Tibial artery (tissue), 4 donors: ENCODE measurements at places on chromosomes 13 and 19.

DNA sequence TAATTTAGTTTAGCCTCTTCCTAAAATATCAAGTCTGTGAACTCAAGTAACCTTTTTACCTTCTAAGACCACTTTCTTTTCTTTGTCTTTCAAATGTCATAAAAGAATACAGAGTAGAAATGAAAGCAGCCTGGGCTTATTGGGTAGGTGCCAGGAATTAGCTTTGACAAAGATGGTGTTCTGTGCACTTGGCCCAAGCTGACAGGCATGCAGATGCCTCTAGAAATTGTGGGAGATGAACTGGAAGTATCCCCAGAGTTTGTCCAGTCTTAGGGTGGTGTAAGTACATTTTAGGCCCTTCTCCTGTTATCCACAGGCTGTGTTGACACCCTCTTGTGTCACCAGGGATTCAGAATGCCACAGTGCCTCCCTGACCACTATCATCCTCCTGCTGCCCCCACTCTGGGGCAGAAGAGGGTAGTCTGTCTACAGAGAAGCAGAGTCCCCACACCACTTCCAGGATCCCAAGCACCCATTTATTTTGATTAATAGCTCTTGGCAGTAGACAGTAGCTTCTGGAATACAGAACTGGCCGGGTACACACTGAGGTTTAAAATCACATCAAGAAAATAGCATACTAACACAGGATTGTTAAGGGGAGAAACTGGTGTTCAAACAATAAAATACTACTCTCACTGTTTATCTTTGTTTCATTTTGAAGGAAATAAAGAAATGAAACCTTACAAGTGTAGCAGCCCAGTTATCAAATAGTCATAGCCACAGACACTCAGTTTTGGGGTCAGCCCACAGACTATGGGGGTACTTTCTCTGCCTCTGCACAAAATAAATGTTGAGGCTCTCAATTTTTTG, 343.2 kb downstream of the KCNRG start:
- no peak for DNase-seq

- DNase-seq: no peak
Observed at GRCh38 chr13:85586422-85586831, 212.8 kb downstream of the SLITRK6 start.

GRCh38 chr19:48627865-48628314, 8.6 kb downstream of the SPHK2 start:
- no peak for DNase-seq

DNA sequence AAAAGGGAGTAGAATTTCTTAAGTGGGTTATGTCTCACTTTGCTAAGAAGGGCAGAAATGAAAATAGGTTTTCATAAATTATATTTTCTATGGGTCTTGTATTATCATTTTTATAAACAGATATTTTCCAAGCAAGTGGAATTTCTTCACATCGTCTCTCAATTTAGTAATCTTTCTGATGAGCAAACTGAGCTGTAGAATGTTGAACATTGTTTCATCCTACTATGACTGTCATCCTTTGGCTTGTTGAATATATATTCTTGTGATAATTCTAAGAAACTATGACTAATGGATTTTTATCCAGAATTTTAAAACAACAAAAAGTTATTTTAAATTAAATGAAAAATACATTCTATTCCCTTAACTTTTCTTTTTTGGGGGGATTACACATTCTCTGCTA, 313.8 kb downstream of the ENOX1 start:
- DNase-seq: no peak

- DNase-seq: no peak
Observed at GRCh38 chr19:55133639-55134444, 15.2 kb downstream of the TNNT1 start.

- DNase-seq: no peak
Observed at GRCh38 chr19:15378534-15379082, 979 bp downstream of the AKAP8 start.

GRCh38 chr13:33312150-33312860, 26.8 kb upstream of the STARD13 start:
- no peak for DNase-seq

DNA sequence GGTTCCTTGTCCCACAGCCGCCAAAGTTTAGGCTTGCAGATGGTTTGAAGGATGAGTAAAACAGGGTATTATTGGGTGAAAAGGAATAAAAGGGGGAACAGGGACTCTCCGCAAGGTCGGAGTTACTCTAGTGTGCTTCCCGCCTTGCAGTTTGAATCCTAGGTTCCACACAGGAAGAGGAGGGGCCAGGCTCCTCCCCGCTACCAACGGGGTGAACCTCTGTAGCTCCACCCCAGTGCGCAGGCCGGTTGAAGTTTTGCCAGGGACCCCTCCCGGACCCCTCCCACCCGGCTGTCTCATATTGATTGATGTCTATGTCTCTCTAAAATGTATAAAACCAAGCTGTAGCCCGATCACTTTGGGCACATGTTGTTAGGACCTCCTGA, 11.6 kb upstream of the GTF2F2 start:
- no peak for DNase-seq

DNA sequence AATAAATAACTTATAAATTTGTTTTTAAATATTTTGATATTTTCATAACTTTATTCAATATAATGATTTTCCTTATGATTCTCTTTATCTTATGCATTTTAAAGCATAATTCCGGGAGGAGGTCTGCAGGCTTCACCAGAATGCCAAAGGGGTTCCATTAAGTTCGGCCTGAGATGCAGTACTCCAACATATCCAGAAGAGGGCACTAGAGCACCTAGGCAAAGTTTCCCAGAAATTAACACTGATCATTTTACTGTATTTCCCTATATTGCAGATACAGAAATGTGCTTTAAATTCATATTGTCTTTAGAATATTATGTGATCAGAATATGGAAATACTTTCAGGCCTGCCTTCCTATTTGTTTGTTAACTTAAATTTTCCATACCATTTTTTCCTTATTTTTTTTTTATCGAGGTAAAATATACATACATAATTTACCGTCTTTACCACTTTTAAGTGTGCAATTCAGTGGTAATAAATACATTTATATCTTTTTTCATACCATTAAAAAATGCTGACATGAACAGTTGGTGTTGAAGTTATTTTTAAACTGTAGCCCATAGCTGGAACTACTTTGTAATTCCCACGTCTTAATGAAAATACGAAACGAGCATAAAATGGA, 58.9 kb upstream of the TM9SF2 start:
- peak; percentile 39 for DNase-seq

DNA sequence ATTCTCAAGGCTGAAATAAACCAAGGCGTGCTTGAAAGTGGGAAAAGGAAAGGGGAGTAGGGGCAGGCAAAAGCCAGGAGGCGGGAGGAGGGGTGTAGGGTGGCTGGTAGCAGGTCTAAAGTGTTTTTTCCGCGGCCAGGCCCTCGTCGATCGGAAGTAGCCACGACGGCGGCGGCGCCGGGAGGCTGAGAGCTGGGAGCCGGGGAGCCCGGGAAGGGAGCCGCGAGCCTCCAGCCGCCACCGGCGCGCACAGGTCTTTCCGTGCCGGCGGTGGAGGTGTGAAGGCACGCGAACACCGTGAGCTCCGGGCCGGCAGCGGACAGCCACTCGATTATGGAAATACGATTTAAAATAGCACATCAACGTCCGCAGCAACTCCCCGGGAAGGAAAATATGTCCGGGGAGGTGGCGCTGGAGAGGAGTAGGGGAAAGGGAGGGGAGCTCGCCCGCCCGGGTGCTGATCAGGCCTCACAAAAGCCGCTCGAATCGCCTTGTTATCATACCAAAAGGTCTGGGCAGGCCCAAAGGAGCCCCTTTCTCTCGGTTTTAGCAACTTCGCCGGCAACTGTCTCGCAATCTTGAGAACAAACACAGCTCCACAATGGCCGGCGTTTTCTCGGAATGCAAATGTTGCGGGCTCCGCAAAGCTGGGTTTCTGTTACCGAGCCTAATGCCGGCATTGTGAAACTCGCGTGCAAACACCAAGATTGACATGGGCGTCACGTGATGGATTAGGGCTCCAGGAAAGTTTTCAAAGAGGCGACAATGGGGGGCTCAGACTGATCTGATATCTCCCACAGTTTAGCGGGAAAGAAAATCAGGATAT, 2.9 kb upstream of the PCDH8 start:
- peak; percentile 27 for DNase-seq

DNA sequence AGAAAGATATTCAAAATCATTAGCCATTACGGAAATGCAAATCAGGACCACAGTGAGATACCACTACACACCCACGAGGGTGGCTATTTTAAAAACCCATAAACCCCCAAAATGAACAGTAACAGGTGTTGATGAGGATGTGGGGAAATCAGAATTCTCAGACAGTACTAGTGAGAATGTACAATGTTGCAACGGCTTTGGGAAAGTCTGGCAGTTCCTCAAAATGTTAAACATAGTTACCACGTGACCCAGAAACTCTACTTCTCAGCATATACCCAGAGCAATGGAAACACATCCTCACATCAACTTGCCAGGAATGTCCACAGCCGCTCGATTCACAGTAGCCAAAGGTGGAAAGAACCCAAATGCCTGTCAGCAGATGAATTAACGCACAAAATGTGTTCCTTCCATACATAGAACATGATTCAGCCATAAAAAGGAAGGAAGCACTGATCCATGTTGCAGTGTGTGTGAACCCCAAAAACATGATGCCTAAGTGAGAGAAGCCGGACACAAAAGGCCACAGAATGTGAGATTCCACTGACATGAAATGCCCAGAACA, 7.0 kb downstream of the PLVAP start:
- no peak for DNase-seq

DNA sequence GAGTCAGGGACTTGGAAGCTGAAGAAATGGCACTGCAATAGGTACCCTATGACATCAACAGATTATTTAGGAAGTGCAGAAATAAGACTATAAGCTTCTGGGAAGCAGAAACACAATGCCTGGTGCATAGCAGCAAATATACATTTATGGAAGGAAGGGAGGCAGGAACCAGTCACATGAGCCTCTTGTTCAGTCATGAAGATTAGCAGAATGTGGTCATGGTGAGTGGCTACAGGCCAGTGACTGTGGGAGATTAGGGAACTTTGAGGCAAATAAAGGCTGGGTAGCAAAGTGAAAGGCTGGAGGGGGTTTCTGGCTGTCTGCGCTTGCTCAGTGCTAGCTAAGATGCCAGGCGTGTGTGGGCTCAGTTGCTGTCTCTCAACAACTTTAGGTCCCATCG, 96.3 kb downstream of the EPSTI1 start:
- no peak for DNase-seq

- DNase-seq: peak; percentile 95
Observed at GRCh38 chr19:45885556-45886426, at the start of gene IRF2BP1. IRF2BP1 (minus strand) TSS chr19:45886141; CDS start chr19:45885774, 367 bp downstream.

- no peak for DNase-seq
Observed at GRCh38 chr19:4077007-4077374, 10.3 kb upstream of the ZBTB7A start.

GRCh38 chr19:38564981-38565690, 52.6 kb downstream of the MAP4K1 start:
- DNase-seq: no peak

GRCh38 chr13:38883783-38884182, 106.8 kb downstream of the STOML3 start:
- DNase-seq: no peak

GRCh38 chr19:21202865-21203494, 61.1 kb downstream of the ZNF431 start:
- no peak for DNase-seq

- no peak for DNase-seq
Observed at GRCh38 chr19:1882089-1882785, 3.1 kb downstream of the ABHD17A start.

- DNase-seq: no peak
Observed at GRCh38 chr19:39432677-39433025, 3.1 kb downstream of the RPS16 start.

GRCh38 chr13:43304945-43305344, 281.6 kb downstream of the DNAJC15 start:
- no peak for DNase-seq

DNA sequence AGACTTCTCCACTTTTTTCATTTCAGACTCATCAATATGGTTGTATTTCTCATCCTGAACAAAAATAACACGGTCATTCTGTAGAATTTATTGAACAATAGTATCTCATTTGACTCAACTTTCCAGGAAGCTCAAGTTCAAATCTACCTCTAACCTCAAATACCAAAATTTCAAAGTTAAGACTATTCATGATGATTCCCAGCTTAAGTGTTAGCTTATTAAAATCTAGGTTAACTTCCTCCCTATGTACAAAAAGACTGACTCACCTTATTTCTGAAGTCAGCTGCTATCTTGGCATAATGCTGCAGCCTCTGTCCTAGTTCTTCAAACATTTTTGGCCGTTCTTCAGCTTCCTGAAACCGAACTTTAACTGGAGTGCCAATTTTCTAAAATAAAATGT, 23.2 kb downstream of the HSPH1 start:
- DNase-seq: no peak

GRCh38 chr19:34540811-34541557, 59.4 kb downstream of the WTIP start:
- DNase-seq: no peak

DNA sequence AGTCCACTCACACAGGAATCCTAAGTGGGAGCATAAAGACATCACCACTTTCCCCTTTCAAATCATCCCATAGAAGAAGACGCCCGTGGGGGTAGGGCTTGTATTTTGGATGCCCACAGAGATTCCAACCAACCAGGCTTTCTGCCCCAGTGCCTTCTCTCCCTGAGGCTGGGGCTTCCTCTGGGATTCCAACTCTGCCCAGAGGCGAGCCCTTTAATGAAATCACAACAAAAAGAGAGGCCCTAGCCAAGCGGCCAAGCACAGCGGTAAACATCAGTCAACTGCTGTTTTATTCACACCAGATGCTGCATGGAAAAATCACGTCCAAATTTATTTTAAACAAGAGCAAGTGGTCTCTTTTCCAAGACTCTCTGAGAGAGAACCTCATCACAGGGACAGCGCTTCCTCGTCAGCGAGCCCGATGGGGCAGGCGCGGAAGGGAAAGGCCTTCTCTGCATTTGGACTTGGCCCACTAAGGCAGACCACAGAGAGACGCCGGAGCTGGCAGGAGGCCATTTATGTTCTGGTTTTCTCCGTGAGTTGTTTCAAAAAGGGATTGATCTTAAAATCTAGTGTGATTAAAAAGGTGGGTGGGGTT, 31.5 kb downstream of the ADPRHL1 start:
- DNase-seq: no peak

GRCh38 chr13:64758521-64759244, 2471.5 kb downstream of the PCDH9 start:
- no peak for DNase-seq

DNA sequence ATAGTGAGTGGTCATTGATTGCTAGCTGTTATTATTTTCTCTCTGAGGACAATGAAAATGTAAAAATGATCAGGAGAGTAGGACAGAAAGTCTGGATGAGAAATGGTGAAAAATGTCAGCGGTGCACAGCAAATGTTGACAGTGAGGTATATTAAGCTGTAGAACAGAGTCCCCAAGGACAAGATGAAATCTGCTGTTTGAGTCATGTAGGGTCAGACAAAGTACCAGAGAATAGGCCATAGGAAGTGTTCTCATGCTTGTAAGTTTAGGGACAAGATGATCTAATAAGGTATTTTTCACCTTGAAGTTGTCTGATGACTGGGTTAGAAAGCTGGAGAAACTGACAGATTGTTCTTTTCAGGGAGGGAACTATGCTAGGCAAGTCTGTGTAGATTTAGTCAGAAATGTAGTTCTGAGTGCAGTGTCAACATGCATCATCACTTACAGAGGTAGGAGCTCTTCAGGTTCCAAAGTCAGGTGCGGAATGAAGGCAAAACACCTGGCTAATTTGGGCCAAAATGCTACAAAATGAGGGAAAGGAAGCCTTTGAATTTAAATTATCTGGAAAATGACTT, 369.3 kb downstream of the DLEU7 start:
- no peak for DNase-seq
